ENCODE measurements at places on chromosomes 16 and 17. TPM values are rescaled to one million over a fixed set of nuclear protein-coding genes. Genes with fewer than 3 reads are reported as not detected.

- DNase-seq, result peak; percentile 60
Measured at GRCh38 chr17:18224387-18225120, 881 bp upstream of the LLGL1 start.

DNA sequence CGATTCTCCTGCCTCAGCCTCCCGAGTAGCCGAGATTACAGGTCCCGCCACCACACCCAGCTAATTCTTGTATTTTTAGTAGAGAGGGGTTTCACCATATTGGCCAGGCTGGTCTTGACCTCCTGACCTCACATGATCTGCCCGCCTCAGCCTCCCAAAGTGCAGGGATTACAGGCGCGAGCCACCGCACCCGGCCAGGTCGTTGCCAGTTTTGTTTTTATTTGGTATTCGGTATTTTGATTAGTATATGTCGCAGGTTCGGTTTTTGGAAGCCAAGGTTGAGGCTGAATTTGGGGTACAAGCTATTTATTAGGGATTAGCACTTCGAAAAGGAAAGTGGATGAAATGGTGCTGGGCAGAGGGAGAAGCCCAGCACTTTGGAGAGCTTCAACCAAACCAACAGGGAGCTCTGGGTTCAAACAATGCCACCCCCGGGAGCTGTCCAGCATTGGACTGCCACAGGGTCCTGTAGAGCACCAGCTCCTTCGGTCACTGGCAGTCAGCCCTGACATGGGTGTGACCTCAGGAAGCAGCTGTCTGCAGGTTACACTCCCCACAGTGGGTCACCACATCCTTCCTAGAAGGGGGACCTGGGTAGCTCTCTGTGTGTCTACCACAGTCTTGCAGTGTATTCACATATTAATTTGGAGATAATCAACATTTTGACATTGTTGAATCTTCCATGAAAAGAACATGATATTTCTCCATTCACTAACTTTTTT, 1.5 kb upstream of the CLEC10A start:
- DNase-seq, result no peak

DNA sequence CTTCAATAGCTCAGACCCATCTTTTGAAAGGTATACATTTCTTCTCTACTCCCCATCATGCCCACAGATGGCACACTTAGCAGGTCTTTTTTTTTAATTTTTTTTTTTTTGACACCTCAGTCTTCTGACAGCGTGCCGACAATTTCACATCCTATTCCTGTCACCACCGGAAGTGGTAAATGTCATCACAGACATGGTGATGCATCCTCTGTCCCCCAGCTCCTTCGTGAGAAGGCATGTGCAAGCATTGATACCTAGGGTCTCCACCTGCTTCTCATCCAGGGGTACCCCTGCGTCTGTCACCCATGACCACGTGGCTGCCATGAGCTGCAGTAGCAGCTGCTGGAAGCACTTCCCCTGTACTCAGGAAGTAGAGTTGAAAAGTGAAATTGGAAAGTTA, 35.6 kb downstream of the ELAC2 start:
- DNase-seq, result no peak

- DNase-seq, result no peak
Measured at GRCh38 chr16:81785138-81785924, 6.2 kb downstream of the PLCG2 start.

Gene SCARF1
- polyA plus RNA-seq, result 7.7 TPM

GRCh38 chr16:4522051-4522581, 16.5 kb downstream of the CDIP1 start:
- DNase-seq, result peak; percentile 65
